CD8-positive, alpha-beta T cell (primary cell): ENCODE measurements at places on chromosomes 11 and 22.

DNA sequence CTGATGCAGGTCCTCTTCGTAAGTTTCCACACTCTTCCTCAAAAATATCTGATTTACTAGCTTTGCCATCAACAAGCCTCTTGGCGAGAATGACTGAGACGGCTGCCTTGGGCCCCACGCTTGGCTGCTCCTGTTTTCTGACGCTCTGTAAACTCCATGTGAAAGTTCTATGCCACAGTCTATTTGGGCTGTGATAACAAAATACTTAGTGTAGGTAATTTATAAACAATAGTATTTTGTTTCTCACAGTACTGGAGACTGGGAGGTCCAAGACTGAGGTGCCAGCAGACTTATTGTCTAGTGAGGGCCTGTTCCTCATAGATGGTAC is 123.2 kb upstream of the SORL1-AS1 start:
- no peak for DNase-seq

- DNase-seq = no peak
Observed at GRCh38 chr11:41065432-41065831, 394.0 kb downstream of the LRRC4C start.

DNA sequence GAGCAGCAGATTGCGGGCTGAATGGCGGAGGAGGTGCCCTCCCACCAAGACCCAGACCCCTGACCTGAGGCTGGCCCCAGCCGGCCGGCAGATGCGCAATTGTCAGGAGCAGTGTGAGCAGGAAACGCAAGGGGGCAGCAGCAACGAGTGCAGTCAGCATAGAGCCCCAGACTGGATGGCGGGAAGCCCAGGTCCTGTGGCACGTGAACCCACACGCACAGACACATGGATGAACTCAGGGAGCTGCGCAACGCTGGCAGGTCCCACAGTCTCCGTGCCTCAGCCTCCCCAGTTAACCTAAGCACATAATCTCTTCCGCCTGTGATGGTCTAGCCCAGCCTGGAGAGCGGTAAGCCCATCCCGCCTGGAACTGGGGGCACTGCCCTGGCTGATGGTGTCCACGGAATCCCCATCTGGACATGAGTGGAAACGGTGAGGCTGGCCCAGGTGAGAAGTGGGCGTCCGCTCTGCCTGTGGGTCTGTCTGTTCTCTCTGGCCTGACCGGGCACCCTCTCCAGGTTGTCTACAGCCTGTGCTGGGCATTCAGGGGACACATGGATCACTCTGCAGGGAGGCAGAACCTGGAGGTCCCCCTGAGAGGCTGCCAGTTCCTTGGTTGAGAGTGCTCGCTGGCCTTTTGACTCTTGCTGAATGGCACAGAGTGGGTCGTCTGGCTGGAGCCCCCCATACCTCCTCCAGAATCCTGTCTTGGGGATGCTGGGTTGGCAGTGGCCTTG is 626 bp upstream of the TBX10 start:
- DNase-seq = peak; percentile 35

GRCh38 chr11:61507962-61508861 is at the start of gene LRRC10B:
LRRC10B (plus strand) TSS chr11:61508749; CDS start chr11:61508999, 250 bp downstream.
- no peak for DNase-seq

- no peak for DNase-seq
Observed at GRCh38 chr11:108302121-108302785, 79.4 kb downstream of the ATM start.

GRCh38 chr11:128921793-128922192 is 20.9 kb downstream of the TP53AIP1 start:
- DNase-seq = no peak

- no peak for DNase-seq
Observed at GRCh38 chr11:15615398-15616096, 500.8 kb downstream of the INSC start.

DNA sequence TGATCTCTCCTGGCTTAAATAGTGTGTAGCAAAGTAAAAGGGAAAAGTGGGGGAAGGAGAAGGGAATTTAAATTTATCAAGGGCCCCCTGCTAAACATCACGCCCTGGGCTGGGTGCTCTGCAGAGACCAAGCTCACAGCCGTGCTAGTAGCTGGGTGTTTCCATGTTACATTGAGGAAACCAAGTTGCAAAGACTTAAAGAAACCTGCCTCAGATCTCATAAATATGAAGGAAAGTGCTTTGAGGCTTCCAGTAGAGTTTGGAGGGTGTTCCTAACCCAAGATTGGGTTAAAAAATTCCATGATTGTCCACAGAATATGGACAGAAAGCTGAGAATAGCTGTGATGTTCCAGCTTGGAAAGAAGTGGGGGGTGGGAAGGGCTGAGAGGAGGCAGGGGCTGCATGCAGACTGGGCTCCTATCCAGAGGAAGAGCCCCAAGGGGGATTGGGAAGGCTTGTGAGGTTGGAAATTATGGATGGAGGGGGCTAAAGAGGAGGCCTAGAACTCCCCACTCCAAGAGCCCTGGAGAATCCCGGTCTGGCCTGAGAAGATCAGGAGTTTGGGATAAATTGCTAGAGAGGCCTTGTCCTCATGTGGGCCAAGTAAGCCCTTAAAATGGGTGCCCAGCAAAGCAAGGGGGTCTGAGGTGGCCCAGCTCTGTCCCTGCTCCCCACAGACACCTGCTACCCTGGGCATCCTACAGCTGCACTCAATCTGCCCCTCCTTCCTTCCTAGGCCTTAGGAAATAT is 25.0 kb upstream of the OAF start:
- no peak for DNase-seq

- DNase-seq = no peak
Observed at GRCh38 chr22:35818897-35819296, 101.2 kb downstream of the APOL5 start.

DNA sequence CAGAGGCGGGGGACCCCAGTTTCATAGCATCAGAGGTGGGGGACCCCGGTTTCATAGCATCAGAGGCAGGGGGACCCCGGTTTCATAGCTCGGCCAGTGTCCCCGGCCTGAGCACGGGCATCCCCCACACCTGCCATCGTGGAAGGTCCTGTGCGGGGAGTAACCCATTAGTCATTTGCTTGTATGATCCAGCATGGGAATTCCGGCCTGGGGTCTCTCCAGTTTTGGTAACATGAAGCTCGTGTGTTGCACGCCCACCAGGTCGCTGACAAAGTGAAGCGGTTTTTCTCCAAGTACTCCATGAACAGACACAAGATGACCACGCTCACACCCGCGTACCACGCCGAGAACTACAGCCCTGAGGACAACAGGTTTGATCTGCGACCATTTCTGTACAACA is 29.0 kb upstream of the KRTAP5-7 start:
- DNase-seq = no peak

- no peak for DNase-seq
Observed at GRCh38 chr11:66686100-66686785, 8.6 kb upstream of the RBM4B start.

- no peak for DNase-seq
Observed at GRCh38 chr11:26158251-26158650, 173.7 kb upstream of the ANO3 start.

GRCh38 chr11:134678744-134679143 is 266.7 kb upstream of the B3GAT1 start:
- DNase-seq = no peak

- no peak for DNase-seq
Observed at GRCh38 chr11:5737091-5737490, 843 bp downstream of the OR56B1 start.

- no peak for DNase-seq
Observed at GRCh38 chr11:7384691-7385090, 100.6 kb upstream of the OLFML1 start.

GRCh38 chr11:134539285-134539684 is 127.2 kb upstream of the B3GAT1 start:
- DNase-seq = no peak

GRCh38 chr11:27355575-27356104 is 7.4 kb downstream of the CCDC34 start:
- DNase-seq = no peak

DNA sequence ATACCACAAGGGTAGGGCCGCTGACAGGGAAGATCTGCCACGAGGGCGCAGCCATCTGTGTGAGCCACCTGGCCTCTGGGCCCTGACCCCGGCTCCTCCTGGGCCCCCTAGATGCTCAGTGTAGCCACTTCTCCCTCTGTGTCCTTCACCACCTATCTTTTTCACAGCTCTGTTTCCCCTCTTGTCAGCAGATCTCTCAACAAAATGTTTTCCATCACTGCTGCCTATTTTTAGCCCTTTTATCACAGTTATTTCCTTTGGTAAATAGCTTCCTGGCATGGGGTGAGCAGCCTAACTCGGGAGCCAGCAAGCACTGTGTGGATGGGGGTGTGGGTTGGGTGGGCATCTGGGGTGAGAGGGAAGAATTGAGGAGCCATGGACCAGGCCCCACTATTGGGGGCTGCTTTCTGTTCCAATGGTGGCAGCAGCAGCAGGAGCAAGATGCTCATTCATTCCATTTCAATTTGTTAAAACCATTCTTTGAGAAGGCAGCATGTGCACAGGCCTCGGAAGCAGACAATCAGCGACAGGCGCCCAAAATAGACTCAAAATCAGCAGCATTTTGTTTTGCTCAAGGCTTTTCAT is 135.2 kb upstream of the NAV2 start:
- DNase-seq = no peak

DNA sequence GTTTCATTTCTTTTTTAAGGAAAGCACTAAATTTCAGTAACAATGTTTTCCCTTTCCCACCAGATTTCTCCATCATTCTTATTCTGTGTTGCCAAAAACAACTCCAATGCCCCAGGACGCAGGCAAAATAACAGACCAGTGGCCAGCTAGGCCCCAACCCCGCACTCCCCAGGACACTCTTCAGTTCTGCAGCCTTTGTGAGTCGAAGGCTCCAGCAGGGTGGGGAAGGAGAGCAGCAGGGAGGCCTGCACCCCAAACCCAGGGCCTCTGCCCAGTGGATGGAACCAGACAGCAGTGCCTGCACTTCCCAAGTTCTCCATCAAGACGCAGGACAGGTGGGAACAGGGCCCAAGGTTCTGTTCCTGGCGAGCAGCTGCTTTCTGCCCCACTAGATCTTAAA is 34.4 kb downstream of the PPP2R1B start:
- DNase-seq = no peak

DNA sequence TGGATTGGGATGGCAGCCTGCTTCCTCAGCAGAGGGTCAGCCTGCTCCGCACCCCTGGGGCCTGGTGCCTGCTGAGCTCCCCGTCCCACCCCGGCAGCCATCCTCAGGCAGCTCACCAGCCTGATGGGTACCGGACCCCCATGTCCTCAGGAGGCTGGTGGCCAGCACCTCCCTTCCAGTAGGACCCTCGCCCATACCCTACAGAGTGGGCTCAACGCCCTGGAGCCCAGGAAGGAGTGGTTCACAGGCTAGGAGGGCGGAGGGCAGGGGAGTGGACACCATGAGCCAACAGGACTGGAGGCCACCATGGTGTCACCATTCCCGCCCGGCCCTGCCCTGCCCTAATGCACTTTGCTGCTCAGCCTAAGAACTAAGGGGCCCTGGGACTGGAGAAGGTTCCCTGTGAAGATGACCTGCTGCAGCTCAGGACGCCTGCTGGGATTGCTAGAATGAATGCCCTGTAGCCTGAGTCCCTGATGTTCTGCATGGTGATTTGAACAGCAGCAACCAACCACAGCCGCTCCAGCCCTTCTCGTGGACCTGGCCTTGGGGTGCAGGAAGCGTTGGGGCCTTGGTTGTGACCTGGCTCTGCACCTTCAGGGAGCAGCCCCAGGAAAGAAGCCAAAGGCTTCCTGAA is 1080.8 kb downstream of the BRD1 start:
- DNase-seq = peak; percentile 17

GRCh38 chr11:21774212-21774611 is 418.7 kb upstream of the ANO5 start:
- no peak for DNase-seq

- DNase-seq = no peak
Observed at GRCh38 chr11:38711110-38711509, 2113.1 kb upstream of the RAG2 start.

DNA sequence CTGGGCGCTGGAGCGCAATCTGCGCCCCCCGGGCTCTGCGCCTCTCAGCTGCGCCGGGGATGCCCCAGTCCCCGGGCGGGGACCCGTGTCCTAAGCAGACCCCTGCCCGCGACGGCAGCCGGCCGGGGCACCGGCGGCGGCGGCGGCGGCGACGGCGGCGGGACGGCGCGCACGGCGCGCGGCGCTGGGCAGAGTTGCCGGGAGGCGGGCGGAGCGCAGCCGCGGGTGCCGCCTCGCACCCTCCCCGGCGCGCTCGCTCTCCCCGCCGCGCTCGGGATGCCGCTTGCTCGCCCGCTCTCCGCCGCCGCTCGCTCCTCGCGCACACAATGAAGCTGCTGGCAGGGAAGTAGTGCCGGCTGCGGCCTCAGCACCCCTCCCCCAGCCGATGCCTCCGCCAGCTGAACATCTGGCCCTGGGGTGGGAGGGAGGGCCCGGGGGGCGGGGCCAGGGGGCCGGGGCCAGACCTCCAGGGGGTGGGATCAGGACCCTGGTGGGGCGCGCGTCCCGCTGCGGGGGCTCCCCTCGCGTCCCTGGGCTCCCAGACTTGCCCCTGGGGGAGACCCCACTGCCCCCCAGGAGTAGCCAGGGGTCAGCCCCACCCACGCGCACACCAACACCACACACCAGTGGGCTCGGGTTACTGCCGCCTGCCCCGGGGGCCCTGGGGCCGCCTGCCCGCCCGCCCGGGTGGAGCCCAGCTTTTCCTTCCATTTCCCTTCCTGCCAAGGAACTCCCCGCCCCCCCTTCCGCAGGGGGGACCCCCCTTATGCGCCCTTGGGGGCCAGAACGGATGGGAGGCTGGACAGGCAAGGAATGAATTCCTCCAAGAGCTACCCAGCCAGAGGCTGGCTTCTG is at the start of gene RCOR2:
Gene RCOR2 (minus strand): TSS at position 328 of the 855 bp plus-strand sequence. CDS start 708 bp downstream, outside the sequence.
- DNase-seq = no peak

DNA sequence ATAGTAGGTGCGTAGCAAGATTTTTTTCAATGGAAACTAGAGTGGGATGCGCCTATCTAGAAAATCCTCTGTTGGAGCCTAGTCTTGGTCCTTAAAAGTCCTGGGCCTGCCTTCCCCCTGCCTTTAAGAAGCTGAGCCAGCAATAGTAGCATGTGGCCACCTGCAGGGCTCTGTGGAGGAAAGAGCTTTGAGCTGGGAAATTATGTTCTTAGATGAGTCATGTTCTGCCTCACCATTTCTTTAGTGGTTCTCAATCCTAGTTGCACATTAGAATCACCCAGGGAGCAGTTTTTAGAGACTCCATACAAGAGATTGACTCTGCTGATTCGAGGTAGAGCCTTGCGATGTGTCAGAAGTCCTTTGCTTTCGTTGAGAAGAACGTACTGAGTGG is 133.5 kb downstream of the COMMD9 start:
- no peak for DNase-seq

GRCh38 chr11:9803685-9804418 is 140.0 kb downstream of the SWAP70 start:
- DNase-seq = no peak
